HS-27A (cell line): ENCODE measurements at places on chromosomes 4 and X.

DNA sequence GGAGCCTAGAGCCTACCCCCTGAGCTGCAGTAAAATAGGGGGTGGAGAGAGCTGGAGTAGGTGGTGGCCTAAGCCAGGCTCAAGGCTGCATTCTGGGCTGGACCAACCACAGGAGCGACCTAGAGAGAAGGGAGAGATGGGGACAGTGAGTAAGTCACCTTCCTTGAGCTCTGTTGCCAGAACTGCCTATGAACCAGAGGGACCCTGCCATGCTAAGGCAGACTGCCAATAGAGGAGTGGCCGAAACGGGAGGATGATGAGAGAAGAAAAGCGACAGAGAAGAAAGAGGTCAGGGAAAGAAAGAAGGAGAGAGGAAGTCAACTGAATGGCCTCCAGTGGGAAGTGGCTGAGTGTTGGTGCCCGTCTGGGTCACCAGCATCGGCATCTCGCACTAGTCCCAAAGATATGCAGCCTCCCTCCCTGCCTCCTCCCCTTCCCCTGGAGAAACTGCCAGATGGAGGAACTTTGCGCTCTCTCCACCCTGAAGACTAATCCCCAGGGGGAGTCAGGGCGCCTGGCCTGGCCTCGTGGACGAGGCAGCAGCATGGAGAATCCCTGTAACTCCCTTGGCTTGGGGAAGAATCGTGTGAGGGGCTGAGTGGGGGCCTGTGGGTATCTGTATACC lies 28.8 kb downstream of the ELF4 start:
- DNase-seq = no peak

DNA sequence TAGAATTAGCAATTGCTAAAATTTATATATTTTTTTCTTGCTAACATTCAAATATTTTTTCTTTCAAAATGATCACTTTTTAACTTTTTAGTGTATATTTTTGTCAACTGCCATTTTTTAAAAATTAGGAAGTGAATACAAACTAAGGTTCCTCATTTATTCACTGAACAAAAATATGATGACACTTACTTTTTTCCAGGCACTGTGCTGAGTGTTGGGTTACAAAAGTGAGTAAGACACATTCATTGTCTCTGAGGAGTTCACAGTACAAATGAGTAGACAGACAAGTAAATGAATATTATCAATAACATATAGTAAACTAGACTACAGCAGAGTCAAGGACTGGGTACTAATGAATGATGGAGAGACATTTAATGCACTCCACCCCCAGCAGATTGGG lies 543.5 kb downstream of the PDHA2 start:
- DNase-seq = no peak

- no peak for DNase-seq
These were observed 117.4 kb upstream of the NUDT10 start for GRCh38 chrX:51215266-51215665.

DNA sequence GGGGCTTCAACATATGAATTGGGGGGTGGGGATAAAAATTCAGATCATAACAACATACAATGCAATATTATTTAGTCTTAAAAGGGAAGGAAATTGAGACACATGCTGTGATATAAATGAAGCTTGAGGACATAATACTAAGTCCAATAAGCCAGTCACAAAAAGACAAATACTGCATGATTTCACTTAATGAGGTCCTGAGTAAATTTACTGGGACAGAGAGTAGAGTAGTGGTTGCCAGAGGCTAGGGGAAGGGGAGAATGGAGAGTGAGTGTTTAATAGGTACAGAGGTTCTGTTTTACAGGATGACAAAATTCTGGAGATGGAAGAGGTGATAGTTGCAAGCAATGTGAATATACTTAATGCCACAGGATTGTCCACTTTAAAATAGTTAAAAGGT lies 89.2 kb upstream of the RAPGEF2 start:
- DNase-seq = no peak

- no peak for DNase-seq
These were observed 144.4 kb upstream of the GALNT7 start for GRCh38 chr4:173024203-173024602.

GRCh38 chrX:56462389-56462788 lies 101.0 kb upstream of the UBQLN2 start:
- no peak for DNase-seq

DNA sequence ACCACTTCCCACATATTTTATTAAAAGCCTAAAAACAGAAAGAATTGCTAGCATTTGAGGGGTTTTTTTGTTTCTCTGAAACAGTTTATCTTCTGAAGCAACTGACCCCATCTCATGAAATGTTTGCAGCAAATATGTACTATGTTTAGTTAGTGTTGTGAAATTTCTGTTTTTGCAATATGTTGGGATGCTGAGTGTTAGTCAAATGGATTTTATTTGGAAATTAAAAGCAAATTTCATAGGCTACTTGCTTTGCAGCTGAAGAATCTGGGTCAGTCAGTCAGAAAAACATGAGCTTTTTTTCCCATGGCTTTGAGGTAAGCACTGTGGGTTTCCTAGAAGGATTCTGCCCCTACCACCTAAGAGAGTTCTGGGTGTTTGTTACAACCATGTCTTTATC lies 184.9 kb upstream of the DKK2 start:
- DNase-seq = no peak

- no peak for DNase-seq
These were observed 26.3 kb upstream of the PRSS48 start for GRCh38 chr4:151250706-151251105.

- DNase-seq = peak; percentile 15
These were observed 919 bp upstream of the SEC24B start for GRCh38 chr4:109432696-109433095.

GRCh38 chr4:24472514-24473308 lies 111.6 kb downstream of the DHX15 start:
- DNase-seq = peak; percentile 53

GRCh38 chr4:23631255-23631950 lies 258.4 kb downstream of the PPARGC1A start:
- DNase-seq = no peak

- DNase-seq = no peak
These were observed 615.8 kb downstream of the TRAM1L1 start for GRCh38 chr4:116469582-116469981.

GRCh38 chrX:39688576-39689375 lies 409.0 kb downstream of the BCOR start:
- no peak for DNase-seq

GRCh38 chr4:95362906-95363558 lies 185.7 kb downstream of the UNC5C start:
- DNase-seq = no peak

DNA sequence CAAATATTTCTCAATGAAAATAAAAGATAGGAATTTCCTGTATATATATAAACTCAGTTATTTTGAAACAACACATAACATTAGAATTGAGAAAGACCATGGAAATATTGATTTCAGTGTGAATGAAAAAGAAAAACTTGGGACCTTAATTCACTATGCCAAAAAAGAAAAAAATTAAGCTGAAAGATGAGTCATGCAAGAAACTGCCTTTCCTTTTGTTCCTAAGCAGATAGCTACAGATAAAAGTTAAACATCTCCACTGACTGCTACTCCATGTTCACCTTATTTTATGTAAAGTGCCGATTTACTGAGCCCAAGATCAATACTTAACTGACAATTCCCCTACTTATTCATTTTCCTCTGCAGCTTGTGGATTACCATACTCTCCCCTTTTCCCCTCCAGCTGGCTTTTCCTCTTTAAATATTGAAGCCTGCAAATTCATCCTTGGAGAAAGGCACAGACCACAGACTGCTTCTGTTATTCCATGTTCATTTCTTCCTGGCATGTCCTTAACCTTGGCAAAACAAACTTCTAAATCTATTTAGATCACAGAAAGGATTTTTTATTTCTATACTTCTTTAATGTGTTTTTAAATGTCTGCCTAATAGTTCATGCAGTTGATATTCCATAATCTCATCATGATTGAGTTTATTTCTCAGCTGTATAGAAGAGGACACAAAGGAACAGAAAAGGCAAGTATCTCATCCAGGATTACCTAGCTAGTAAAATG lies 40.5 kb upstream of the YTHDC1 start:
- DNase-seq = no peak
